Right cardiac atrium (tissue), 5 donors: ENCODE measurements at places on chromosomes 6 and 20. TPM values are rescaled to one million over a fixed set of nuclear protein-coding genes. Genes with fewer than 3 reads are reported as not detected.

C20orf202 gene
- 0.31 TPM for total RNA-seq

HTR1B gene
- not detected for total RNA-seq

SPATA2 gene
- total RNA-seq, result 6.4 TPM

PDE10A gene
- total RNA-seq, result 8.5 TPM

PSMB1 gene
- 146 TPM for total RNA-seq

PHF3 gene
- 42.3 TPM for total RNA-seq

SNX9 gene
- 41.2 TPM for total RNA-seq

DNA sequence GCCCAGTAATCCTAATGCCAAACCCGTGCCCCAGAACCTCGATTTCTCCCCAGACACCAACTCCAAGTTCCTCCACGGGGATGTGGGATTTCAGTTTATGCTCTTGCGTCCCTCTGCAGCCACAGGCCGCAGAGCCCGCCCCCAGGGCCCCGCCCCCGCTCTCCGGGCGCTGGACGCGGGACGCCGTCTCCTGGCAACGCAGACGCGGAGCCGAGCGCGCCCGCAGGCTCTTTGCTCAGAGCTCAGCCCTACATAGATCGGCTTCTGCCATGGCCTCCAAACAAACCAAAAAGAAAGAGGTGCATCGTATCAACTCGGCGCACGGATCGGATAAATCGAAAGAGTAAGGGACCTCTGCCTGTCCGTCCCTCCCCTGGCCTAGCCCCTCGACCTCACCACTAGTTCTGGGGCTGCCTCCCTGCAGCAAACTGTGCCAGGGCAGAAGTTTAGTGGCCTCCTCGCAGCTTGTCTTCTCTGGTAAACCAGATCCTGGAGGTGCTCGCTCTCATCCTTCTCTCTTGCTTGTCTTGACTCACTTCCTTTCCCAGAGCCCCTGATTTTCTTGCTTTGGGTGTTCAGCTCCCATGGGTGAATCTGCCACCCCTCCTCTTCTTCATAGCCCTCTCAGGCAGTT is at the start of gene ADGB:
TSS of gene ADGB (plus strand) at position 201 of the 634 bp plus-strand sequence. CDS start at position 270, 69 bp downstream.
- DNase-seq, result peak; percentile 70

- DNase-seq, result no peak
These were observed 50.1 kb upstream of the ARMC2 start for GRCh38 chr6:108797951-108798669.

- no peak for DNase-seq
These were observed 5.2 kb upstream of the SLC22A1 start for GRCh38 chr6:160116411-160116810.

- no peak for DNase-seq
These were observed 263.4 kb upstream of the MAN1A1 start for GRCh38 chr6:119612911-119613381.

DNA sequence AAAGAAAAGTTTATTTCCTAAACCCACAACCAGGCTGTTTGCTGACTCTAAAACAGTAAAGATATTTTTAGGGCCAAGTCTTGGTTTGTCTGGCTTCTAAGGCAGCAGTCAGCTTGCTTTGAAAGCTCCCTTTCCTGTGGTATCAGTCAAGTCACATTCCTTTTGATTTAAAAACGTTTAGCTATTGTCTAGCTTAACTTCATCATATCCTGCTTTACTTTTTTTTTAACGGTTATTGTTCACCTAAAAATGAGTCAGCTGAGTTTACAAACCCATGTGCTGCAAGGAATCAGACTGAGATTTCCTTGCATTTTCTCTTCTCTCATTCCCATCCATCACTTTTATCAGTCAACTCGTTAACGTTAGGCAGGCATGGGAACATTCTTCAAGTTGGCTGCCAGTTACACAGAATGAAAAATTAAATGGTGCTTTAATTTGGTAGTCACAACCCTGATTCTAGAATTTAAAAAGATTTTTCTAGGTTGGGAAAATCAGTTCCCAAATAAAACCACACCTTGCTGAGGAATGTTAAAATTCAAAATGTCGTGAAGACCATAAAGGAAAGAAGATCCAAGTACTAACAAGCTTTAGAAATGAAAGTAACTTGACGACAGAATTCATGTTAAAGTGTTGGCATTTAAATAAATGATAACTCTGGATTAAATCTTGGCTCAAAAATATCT is 45.9 kb downstream of the ELOVL5 start:
- no peak for DNase-seq

- no peak for DNase-seq
These were observed 34.6 kb upstream of the ADGRF1 start for GRCh38 chr6:47076422-47077344.

- no peak for DNase-seq
These were observed 141.3 kb upstream of the CENPW start for GRCh38 chr6:126198631-126199030.

- DNase-seq, result no peak
These were observed 145.7 kb downstream of the SOX4 start for GRCh38 chr6:21739241-21739640.

DNA sequence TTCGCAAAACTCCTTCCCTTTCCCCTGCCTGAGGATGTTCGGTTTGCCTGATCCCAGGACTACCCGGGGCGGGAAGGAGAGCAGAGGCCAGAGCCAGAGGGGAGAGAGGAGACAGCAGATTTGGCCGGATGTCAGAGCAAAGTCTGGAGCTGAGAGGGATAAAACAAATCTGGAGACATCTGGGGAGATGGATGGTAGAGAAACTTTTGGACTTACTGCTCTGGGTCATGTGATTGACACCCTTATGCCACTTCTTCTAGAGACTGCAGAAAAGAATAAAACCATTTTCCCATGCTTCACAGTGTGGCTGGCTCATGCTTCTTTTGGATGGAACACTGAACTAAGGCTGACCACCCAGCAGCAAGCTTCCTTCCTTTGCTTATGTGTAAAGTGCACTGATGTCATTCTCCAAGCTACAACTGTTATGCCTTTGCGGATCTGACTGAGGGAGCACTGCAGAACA is 174.7 kb downstream of the FOXC1 start:
- peak; percentile 52 for DNase-seq

DNA sequence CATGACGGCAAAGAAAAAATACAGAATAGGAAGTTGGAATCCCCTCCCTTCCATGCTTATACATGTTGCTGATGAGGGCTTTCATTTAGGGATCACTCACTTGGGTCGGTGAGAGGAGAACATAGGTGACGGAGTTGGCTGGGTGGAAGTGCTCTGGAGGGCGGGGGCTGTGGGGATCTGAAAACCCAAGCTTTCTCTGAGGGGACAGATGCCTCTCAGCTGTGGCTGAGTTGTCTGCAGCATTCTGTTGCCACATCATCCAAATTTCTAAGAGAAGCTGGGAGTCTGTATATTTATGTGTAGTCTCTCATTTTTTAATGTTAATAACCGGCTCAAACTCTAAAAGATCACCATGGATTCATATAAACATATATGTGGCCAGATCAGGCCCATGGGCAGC is 141.5 kb downstream of the PLCB4 start:
- DNase-seq, result no peak

GRCh38 chr20:38164069-38164468 is 1.0 kb downstream of the TGM2 start:
- DNase-seq, result peak; percentile 53

- DNase-seq, result no peak
These were observed 9.2 kb downstream of the PDCD2 start for GRCh38 chr6:170575250-170575649.

- no peak for DNase-seq
These were observed 275.1 kb downstream of the CDC5L start for GRCh38 chr6:44662461-44663121.

- DNase-seq, result no peak
These were observed 202.9 kb downstream of the ZNF217 start for GRCh38 chr20:53390770-53391169.

DNA sequence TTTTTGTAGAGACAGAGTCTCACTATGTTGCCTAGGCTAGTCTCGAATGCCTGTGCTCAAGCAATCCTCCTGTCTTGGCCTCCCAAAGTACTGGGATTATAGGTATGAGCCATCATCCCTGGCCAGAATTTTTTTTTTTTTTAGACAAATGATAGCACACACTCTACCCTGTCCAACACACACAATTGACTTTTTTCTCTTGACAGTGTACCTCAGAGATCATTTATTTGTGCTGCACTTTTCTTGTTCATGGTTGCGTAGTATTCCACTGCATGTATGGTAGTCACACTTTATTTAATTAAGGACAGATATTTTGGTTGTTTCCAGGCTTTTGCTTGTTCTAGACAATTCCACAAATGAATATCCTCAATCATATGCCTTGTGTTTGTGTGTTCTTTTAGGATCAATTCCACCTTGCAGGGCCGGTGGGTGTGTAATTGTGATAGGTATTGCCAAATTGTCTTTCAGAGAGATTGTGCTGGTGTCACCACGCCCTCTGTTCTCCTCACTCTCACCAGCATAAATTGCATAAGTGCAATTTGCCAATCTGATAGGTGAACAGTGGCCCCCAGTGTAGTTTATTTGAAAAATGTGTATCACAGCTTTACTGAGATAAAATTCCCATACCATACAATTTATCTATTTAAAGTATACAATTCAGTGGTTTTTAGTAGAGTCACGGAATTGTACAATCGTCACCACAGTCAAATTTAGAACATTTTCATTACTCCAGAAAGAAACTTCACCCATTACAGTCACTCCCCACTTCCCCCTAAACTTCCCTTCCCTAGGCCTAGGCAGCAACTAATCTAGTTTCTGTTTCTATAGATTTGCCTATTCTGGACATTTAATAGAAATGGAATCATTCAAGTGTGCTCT is 20.1 kb downstream of the SRC start:
- no peak for DNase-seq

DNA sequence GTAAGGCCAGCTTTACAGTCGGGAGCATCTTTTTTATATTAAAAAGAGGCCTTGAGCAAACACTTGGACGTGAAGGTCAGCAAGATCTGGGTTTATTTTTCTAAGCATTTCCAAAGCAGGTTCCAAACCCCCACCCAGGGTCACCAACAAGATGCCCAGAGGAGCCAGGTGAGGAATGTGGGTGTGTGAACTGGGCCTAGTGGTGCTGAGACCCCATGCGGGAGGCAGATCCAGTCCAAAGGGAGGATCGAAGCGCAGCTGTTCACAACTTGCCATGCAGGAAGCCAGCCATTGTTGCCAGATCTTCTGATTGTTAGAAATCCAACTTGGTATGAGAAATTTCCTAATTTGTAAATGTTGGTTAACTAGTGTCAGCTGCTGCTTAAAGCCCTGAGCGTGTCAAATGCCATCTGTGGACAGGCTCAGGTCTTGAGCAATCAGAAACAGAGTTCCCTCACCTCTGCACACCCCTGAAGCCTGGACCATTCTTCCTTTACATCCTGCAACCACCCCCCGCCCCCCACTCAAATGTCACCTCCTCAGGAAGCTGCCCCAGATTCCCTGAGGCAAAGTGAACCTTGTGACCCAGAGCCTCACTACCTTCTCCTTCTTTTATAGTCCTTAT is 46.5 kb downstream of the NFATC2 start:
- no peak for DNase-seq

GRCh38 chr6:155223646-155224451 is 40.0 kb upstream of the CLDN20 start:
- DNase-seq, result no peak
